Astrocyte of the spinal cord (primary cell): ENCODE measurements at places on chromosomes 6 and 20.

DNA sequence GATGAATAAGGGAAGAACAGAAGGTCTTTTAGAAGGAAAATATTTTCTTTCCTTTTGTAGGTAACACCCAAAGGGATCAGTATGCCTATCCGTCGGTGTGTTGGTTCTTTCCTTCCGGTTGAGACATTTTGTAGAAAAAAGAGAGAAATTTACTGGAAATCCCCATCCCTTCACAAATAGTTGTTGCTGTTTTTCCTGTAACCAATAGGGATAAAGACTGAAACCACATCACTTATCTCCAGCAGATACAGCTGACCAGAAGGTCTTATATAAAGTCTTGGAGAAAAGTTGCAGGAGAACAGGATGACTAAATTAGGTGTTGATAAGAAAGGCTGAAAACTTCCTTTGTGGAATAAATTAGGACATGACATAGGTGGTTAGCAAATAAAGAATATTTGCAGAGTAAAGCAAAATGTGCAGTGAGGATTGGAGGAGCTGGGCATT is 14.8 kb upstream of the HLA-DRB1 start:
- DNase-seq = no peak

DNA sequence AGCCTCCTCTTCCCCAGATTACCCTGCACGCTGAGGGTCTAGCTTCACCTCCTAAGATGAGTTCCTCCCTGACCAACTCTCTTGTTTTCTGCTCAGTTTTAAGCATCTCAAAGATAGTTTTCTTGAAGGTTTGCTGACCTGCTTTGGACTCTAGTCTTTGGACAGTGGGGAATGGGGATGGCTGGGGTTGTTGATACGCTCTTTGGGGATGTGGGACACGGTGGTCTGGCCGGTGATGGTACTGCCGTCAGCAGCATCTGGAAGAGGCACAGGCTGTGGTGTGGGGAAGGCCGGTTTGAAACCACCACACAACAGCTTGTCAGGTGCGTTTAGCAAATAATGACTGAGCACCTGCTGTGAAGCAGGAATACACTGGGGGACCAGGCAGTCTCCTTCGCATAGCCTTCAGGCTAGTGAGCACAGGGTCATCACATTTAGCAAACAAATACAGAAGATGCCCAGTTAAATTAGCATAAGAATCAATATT is 94.1 kb downstream of the TMEM242 start:
- no peak for DNase-seq

GRCh38 chr6:16286151-16286522 is 47.8 kb downstream of the GMPR start:
- DNase-seq = peak; percentile 34

GRCh38 chr6:156068881-156069280 is 613.2 kb upstream of the NOX3 start:
- no peak for DNase-seq

GRCh38 chr20:35571555-35571954 is 29.7 kb downstream of the ERGIC3 start:
- DNase-seq = no peak

DNA sequence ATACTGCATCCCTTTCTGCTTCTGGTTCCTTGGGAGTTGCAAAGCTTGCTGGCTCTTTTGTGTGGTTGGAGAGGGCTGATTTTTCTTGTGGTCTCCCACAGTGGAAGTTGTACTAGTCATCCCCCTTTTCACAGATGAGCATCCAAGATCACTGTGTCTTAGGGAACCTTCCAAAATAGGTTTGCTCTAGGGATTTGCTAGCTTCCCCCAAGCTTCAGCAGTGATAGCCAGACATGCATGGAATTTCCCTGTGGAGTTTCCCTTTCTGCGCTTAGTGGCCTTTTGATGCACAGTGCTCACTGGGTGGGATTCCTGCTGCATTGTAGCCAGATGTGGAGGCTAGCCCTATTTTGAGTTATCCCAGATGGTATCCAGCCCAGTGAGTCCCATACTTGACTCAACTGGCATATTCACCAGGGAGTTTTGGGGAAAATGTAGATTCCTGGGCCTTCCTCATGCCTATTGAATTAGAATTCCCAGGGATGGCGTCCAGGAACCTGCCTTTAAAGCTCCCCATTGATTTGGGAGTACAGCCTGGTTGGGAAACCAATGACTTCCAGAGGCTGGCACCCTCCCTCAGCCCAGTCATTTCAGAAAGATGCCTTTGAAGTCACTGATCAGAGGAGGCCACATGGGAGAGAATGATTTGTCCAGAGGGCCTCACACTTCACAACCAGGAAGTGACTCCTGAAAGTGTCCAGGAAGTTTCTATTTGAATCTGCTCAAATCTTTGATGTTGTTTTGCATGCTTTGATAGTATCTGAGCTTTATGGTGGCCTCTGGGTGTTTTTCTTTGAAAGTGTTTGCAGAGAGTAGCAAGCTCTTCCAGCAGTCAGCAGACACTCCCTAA is 25.9 kb downstream of the PPARD start:
- peak; percentile 63 for DNase-seq

- peak; percentile 68 for DNase-seq
Measured at GRCh38 chr6:7640607-7641577, 50.9 kb downstream of the SNRNP48 start.

- peak; percentile 73 for DNase-seq
Measured at GRCh38 chr6:163415620-163416556, 1.4 kb downstream of the QKI start.

DNA sequence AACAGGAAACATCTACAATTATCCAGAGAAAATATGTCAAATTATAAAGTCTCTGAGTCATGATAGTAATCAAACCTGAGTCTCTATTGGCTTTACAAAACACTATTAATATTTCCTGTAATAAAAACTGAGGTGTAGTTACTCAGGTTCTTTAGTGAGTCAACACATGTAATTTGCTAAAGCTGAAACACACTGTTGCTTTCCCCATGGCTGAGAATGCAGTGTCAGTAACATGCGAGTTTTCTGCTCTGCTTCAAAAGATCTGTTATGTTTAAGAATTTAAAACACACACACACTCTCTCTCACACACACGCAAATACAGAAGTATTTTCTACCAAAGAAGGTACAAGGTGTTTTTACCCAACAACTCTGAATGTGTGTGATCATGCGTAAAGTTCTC is 38.6 kb downstream of the ATXN1 start:
- DNase-seq = no peak

GRCh38 chr20:37627060-37627766 is 66.6 kb upstream of the CTNNBL1 start:
- peak; percentile 53 for DNase-seq

DNA sequence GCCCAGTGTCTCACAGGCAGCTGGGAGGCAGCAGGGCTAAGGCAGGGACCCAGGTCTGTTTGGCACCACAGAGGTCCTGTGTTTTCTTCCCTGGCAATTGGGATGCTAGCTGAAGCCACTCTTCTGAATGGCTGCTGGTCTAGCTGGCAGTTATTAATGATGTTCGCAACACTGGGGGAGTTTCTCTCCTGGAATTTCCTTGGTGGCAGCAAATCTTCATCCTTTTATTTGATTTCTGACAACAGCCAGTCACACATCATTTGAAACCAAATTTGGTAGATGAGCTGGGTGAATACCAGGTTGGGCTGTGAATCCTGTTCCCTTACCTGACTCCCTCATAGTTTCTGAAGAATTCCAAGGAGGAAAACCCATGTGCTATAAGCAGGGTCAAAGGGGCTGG is 40.8 kb upstream of the SLC4A11 start:
- no peak for DNase-seq

DNA sequence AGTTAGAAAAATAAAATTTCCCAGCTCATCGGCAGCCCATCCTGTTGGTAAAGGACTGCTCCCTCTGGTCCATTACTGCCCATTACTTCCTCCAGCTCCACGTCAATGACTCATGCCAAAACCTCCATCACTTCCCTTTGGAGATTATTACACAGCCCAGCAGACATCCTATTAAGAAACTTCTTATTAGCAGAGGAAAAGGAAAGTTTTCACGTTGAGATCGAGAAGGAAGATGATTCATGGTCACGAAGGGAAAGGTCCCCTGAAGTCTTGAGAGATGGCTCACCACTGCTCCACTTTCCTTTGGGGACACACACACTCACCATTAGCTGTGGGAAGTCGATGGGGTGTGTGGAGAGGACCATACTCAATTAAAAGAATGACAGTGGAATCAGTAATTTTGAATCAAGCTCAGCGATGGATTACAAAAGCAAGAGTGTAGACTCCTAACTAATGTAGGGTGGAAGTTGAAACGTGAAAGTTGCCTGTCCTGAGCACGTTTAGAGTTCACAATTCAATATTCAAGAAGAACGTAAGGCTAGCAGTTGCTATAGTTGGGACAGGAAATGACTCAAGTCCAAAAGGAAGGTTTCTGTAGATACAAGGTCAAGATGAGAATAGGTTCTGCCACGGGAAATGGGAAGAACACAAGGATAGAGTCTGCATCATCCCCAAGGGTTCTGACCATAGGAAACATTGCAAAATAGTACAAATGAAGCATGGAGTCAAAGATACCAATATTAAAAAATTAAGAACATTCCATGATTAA is 21.6 kb downstream of the SASH1 start:
- DNase-seq = peak; percentile 64

DNA sequence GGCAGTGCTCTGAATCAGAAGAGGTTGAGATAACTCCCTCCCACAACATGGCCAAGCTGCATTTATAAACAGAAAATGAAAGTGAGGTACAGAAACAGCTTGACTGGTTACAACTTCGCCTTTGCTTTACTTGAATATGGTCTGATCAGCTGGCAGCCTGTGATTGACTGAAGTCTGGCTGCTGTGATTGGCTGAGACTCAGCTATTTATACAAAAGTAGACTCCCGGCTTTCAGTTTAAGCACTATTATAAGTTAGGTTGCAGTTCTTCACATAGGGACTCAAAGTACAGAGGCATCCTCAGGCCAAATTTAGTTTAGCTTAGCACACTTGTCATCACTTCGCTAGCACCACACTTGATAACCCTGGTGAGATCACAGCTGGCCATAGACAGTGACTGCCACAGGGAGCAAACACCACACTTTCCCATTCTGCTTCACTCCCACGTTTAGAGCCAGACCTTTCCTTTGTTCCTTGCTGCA is 362.6 kb downstream of the EPM2A start:
- peak; percentile 37 for DNase-seq

- no peak for DNase-seq
Measured at GRCh38 chr6:124974771-124975377, 12.6 kb downstream of the RNF217 start.

DNA sequence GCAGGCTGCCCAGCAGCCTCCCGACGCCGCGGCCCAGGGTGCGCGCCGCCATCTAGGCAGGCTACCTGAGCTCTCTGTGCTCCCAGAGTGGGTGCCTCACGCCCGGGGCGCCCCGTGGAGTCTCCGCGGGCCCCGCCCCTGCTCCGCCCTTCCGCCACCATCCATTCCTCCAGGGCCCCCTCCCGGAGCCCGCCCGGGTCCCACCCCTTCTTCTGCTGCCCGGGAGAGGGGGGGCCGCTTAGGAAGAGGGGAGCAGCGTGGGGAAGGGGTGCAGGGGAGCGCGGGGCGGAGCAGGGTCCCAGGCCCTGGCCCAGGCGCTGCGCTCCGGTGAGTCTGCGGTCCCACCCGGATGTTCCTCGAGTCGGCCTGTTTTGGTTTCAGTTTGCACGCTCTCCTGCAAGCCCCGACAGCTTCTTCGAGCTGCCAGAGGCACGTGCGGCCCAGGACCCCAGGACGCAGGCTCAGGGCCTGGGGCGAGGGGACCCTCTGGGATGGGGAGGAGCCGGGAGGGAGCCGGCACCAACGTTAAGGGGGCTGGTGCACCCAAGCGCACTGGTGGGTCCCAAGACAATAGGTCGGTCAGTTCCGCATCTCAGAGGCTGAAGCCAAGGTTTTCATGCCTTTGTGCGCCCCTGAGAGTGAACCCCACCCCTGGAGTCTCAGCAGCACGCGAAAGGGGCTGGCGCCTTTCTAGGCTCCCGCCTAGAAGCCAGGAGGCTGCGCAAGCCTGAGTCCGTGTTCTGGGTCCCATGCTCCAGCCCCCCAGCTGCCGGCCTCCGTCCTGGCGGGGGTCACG is at the start of gene ACSS1:
Gene ACSS1 (minus strand): TSS at position 89 of the 796 bp plus-strand sequence. CDS start 37 bp downstream, at position 52.
- DNase-seq = peak; percentile 25

- no peak for DNase-seq
Measured at GRCh38 chr6:29462022-29462421, 5.1 kb downstream of the OR2H1 start.
